ENCODE measurements at places on chromosomes 5 and 9.

GRCh38 chr5:3010301-3010952 lies 258.9 kb upstream of the IRX2 start:
- no peak for DNase-seq

GRCh38 chr9:137160716-137161557 lies 8.9 kb downstream of the LRRC26 start:
- no peak for DNase-seq

DNA sequence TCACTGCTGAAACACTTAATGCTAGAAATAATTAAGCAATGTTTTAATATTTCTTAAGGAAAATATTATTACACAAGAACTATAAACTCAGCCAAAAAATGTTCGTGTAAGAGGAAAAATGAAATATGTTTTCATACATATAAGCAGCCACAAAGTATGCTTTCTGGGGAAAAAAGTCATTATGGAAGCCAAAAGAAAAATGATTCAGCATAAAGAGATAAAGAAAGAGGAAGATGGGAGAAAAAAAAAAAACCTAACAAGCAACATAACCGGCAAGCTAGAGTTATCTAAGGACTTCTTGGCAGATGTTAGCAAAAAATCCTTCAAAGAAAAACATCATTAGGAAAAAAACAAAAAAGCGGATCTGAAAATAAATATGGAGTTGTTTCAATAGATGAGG lies 179.1 kb downstream of the MUSK start:
- DNase-seq, result peak; percentile 62

GRCh38 chr9:95506678-95507463 lies 9.9 kb downstream of the PTCH1 start:
- DNase-seq, result no peak

DNA sequence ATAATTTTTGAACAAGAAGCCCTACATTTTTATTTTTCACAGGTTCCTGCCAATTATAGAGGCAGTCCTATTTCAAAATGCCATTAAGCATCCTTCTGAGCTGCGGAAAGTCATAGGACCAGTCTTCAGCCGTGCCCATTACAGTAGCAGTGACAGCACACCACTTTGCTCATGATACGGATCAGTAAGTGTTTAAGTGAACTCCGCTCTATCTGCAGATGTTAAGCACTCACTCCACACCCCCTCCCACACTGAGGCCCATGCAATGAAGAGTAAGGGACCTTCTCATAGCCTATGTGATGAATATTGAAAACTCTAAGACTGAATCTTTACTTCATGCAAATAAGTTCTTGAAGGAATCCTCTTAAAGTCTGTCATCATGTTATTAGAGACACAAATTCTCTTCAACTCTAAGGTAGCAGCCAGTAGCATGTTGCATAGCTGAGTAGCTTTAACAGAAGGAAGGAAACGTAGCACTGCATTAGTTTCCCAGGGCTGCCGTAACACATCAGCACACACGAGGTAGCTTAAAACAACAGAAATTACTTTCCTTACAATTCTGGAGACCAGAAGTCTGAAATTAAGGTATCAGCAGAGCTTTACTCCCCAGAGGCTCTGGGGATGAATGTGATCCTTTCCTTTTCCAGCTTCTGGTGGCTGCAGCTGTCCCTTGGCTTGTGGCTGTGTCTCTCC lies 20.3 kb upstream of the TAF11L2 start:
- DNase-seq, result no peak

GRCh38 chr5:125685771-125686170 lies 737.4 kb upstream of the GRAMD2B start:
- no peak for DNase-seq

- no peak for DNase-seq
Observed at GRCh38 chr9:99753436-99753835, 68.2 kb upstream of the NR4A3 start.

DNA sequence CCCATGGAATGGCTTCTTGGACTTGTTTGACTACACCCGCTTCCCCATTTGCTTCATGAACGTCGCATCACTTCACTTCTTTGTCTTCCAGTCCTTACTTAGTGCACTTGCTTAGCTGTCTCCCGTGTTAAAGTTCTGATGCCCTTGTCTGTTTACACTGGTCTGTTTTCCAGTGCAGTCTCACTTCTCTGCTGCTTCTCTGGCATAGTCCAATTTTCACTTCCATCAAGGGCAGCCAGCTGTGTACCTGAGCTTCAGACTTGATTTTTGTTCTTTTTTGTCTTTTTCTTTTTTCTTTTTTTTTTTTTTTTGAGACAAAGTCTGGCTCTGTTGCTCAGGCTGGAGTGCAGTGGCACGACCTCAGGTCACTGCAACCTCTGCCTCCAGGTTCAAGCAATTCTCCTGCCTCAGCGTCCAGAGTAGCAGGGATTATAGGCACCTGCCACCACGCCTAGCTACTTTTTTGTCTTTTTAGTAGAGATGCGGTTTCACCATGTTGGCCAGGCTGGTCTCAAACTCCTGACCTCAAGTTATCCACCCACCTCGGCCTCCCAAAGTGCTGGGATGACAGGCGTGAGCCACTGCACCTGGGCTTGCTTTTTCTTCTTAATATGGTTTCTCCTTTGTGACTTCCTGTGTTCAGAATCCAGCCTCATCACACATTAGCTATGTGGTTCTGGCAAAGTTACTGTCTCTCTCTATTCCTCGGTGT lies 75.4 kb downstream of the LRRC70 start:
- no peak for DNase-seq

- DNase-seq, result no peak
Observed at GRCh38 chr5:176644878-176645670, 2.2 kb upstream of the TSPAN17 start.

All from fibroblast of skin of left quadriceps (primary cell).